Thoracic aorta (tissue), 2 donors: ENCODE measurements at places on chromosomes 4 and X.
A peak's percentile ranks its signal among the peaks of the same experiment; 100 is the strongest.

DNA sequence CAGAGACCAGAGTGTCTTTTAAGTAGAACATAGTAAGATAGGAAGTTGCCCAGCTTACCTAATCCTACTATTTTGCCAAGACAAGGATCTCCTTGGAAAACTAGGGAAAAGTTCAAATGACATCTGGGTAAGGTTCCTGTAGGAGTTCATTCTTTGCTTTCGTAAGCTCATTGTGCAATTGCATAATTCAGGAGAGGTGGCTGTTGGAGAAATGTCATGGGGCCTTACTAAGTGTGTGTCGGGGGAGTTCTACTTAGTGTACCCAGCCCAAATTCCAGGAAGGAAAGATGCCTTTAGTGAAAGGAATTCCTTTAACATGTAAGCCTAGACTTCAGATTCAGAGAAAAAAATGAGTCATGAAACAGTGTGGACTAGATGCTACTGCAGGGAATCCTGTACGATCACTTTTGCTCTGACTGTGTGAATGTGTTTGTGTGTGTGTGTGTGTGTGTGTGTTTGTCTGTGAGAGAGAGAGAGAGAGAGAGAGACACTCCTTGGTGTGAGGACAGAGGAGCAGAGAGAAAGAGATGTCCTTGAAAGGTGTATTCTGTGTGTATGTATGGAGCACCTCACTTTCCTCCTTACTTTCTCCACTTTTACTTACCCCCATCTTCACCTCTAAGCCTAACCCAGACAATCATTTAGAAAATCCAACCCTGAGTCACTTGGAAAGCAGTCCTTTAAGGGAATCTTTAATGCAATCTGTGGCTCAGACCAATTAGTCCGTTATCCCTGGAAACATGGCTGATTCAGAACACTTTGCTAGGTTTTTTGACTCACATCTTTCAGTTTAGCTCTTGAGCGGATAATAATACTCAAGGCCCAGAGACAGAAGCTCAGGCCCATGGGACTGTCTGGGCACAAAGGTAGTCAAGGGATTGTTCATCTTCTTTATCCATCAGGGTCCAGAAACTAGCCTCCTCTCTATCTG is 114.5 kb upstream of the ACSL4 start:
- DNase-seq: no peak
- H3K27me3 ChIP-seq: no peaks in the 10 kb centered on the region
- peaks cover 17% of the 10 kb centered on the region for H3K4me1 ChIP-seq
- H3K36me3 ChIP-seq: no peaks in the 10 kb centered on the region
- no peak overlapping the region for H3K27ac ChIP-seq

DNA sequence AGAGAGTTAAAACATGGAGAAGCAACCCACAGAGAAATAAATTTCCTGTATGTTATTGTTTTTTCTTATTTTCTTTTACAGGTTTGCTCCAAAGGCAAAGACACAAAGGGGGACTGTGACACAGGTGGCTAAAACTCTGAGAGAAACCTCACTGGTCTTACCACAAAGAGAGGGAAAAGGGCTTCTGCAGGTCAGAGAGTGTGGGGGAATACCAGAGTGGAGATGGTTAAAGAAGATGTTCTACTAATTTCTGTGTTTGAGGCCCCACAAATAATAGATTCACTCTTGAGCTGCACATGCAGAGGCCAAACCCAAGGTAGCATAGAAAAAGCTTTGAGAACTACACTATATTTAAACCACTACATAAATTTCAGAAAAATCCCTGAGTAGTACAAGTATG is 151.3 kb downstream of the GABRA3 start:
- H3K4me3 ChIP-seq: no peak overlapping the region
- no peaks in the 10 kb centered on the region for H3K27me3 ChIP-seq
- DNase-seq: no peak
- no peak overlapping the region for H3K27ac ChIP-seq
- H3K36me3 ChIP-seq: no peaks in the 10 kb centered on the region

DNA sequence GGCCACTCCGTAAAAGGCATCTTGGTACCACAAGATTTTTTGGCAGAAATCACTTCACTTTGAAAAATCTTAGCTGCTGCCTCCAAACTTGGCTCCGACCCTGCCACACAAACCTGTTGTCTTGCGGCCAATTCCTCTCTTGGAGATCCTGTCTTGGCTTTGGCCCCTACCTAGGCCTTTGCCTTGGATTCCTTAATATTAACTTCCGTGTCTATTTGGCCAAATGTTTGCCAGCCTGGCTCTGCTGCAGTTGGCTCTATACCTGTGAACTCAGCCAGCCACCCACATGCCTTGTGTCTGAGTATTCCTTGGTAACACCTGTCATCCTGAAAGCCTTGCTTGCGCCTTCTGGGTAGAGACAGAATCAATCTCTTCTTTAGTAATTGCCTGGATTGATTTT is 12.5 kb downstream of the GRXCR1 start:
- H3K4me3 ChIP-seq: no peak overlapping the region
- no peaks in the 10 kb centered on the region for H3K27me3 ChIP-seq
- DNase-seq: no peak
- no peaks in the 10 kb centered on the region for H3K4me1 ChIP-seq
- no peak overlapping the region for H3K27ac ChIP-seq

GRCh38 chr4:26083987-26084386 is 170.0 kb downstream of the SMIM20 start:
- H3K4me1 ChIP-seq: peaks cover 4% of the 10 kb centered on the region
- no peak for DNase-seq
- H3K27ac ChIP-seq: no peak overlapping the region
- no peaks in the 10 kb centered on the region for H3K36me3 ChIP-seq

GRCh38 chr4:107989162-107989536 is 540 bp upstream of the HADH start:
- H3K36me3 ChIP-seq: no peaks in the 10 kb centered on the region
- H3K27ac ChIP-seq: peak overlapping the region; percentile 97
- no peak for DNase-seq
- H3K4me3 ChIP-seq: peak overlapping the region; percentile 93
- peaks cover 60% of the 10 kb centered on the region for H3K4me1 ChIP-seq
- no peaks in the 10 kb centered on the region for H3K27me3 ChIP-seq

DNA sequence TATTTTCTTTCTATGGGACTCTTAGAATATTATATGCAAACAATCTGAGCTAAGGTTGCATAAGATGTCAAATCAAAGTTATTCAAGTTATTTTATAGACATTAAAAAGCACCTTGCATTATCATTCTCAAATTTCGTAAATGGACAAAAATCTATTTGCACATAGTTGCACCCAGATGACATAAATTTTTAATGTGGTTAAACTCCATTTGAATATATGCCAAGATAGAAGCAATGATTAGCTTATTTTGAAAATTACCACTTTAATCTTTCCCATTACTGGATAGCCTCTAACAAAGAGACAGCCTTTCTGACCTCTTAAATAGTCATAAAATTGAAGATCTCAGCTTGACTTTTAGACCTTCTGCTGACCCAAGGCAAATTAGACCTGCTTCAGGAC is 386.8 kb downstream of the RAPGEF2 start:
- no peak for DNase-seq
- H3K27ac ChIP-seq: no peak overlapping the region
- no peaks in the 10 kb centered on the region for H3K36me3 ChIP-seq
- no peaks in the 10 kb centered on the region for H3K27me3 ChIP-seq
- no peak overlapping the region for H3K4me3 ChIP-seq

GRCh38 chr4:780716-781492 is 45.0 kb downstream of the CPLX1 start:
- DNase-seq: no peak
- peaks cover 8% of the 10 kb centered on the region for H3K27me3 ChIP-seq
- peaks cover 17% of the 10 kb centered on the region for H3K4me1 ChIP-seq

GRCh38 chrX:19334945-19335626 is 8.6 kb upstream of the PDHA1 start:
- H3K36me3 ChIP-seq: no peaks in the 10 kb centered on the region
- no peak for DNase-seq
- no peak overlapping the region for H3K4me3 ChIP-seq
- no peak overlapping the region for H3K27ac ChIP-seq
- no peaks in the 10 kb centered on the region for H3K27me3 ChIP-seq
- no peaks in the 10 kb centered on the region for H3K4me1 ChIP-seq

DNA sequence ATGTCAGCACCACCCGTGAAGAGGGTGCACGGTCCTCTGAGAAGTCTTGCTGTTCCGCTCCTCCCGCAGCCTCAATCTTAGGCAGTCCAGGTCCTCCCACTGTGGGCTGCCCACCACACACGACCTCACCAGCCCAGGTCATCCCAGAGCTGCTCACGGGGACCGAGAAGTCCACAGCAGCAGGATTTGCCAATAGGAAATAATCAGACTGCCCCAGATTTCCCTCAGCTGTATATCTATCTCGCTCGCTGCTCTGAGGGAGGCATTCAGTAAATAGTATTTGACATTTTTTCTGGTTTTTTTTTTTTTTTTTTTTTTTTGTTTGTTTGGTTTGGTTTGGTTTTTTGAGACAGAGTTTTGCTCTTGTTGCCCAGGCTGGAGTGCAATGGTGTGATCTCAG is 83.8 kb downstream of the STOX2 start:
- H3K27me3 ChIP-seq: no peaks in the 10 kb centered on the region
- peak overlapping the region; percentile 68 for H3K4me3 ChIP-seq
- H3K27ac ChIP-seq: peak overlapping the region; percentile 57
- H3K4me1 ChIP-seq: no peaks in the 10 kb centered on the region
- no peak for DNase-seq
- H3K36me3 ChIP-seq: no peaks in the 10 kb centered on the region

GRCh38 chr4:11469650-11470437 is 41.1 kb upstream of the HS3ST1 start:
- no peak for DNase-seq
- no peak overlapping the region for H3K4me3 ChIP-seq
- no peak overlapping the region for H3K27ac ChIP-seq
- no peaks in the 10 kb centered on the region for H3K4me1 ChIP-seq
- H3K27me3 ChIP-seq: no peaks in the 10 kb centered on the region
